Brain (organoid and tissue), 16 donors: ENCODE measurements at places on chromosomes 4 and X.
A peak's percentile ranks its signal among the peaks of the same experiment; 100 is the strongest.

GRCh38 chrX:42017971-42018370 is 94.6 kb upstream of the CASK start:
- DNase-seq: no peak

DNA sequence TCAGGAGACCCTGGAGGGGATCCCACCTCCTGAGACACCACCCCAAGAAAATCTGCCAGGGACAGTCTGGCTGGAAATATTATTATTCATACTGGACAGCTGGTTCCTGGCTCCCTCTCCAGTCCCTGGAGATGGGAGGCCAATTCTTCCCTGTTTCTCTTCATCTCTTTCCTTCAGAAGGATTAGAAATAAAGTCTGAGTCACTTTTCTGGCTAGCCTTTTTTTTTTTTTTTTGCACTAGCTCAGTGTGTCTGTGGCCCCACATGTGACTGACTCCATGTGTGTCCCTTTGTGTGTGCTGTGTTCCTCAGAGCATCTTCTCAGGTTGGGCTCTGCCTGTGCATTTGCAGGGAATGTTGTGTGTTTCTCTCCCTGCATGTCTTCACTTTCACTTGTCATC is 1.8 kb upstream of the FRMPD3 start:
- no peak for DNase-seq

- no peak for DNase-seq
These were observed 403.1 kb downstream of the MID1IP1 start for GRCh38 chrX:39204353-39204752.

- no peak for DNase-seq
These were observed 298.1 kb upstream of the TRPC5 start for GRCh38 chrX:112380541-112381278.

DNA sequence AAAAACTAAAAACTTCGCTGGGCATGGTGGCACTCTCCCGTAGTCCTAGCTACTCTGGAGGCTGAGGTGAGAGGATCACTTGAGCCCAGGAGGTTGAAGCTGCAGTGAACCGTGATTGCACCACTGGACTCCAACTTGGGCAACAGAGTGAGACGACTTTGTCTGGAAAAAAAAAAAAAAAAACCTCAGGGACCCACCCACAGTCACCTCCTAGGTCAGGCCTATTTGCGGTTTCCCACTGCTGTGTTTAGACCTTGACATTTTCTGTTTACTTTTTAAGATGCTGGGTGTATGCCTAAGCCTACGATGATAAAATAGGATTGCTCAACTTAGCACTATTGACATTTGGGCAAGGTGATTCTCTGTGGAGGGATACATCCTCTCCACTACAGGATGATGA is 197.4 kb upstream of the TBL1X start:
- DNase-seq: no peak

DNA sequence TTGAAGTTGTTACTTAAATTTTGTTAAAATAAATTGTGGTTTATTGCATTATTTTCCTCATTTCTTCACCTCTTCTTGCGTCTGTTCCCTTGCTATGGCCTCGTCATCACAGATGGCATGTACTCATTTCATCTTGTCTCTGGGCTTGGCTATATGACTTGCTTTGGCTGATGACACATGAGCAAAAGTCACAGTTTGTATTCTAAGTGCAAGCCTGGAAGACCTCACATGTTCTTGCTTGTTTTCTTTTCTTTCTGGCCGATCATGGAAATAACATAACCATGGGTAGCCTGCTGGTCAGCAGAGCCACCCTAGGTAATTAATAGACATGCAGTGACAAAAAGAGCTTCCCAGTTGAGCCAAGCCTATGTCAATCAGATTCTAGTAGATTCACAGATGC is 527.9 kb downstream of the SPRY1 start:
- DNase-seq: no peak

- DNase-seq: no peak
These were observed 329.9 kb downstream of the SMARCA1 start for GRCh38 chrX:129193357-129193756.

GRCh38 chrX:102515975-102516941 is at the start of gene TMSB15A:
TMSB15A (minus strand) TSS chrX:102516739.
- peak; percentile 88 for DNase-seq

DNA sequence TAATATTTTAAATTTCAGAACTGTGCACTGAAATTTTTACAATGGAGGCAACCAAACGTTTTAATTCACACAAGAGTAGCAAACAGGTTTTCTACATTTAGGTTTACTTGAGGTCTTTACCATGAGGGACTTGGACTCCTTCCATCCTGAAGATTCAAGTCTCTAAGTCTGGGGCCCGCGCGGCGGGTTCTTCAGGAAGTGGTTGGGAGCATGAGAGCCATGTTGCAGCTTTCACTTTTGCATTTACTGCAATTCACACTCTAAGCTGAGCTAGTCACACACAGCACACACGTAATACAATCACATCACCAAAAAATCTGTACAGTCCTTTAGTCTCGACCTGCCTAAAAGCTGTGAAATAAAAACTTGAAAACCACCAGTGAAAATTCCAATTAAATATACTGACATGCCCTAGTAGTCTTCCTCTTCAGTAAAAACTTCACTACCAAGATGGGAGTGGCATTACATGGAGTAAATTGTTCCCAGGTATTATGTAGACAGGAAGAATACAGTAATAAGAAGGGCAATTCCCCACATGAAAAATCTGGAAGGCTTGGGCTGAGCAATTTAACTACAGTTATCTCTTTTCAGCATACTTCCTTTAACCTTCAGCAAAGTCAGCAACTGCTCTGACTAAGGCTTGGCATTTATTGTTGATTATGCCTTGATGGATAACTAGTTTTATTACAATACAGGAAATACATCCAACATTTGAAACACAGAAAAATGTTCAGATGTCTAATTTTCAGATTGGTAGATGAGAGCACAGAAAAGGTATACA is 571.1 kb upstream of the DIPK2B start:
- no peak for DNase-seq

DNA sequence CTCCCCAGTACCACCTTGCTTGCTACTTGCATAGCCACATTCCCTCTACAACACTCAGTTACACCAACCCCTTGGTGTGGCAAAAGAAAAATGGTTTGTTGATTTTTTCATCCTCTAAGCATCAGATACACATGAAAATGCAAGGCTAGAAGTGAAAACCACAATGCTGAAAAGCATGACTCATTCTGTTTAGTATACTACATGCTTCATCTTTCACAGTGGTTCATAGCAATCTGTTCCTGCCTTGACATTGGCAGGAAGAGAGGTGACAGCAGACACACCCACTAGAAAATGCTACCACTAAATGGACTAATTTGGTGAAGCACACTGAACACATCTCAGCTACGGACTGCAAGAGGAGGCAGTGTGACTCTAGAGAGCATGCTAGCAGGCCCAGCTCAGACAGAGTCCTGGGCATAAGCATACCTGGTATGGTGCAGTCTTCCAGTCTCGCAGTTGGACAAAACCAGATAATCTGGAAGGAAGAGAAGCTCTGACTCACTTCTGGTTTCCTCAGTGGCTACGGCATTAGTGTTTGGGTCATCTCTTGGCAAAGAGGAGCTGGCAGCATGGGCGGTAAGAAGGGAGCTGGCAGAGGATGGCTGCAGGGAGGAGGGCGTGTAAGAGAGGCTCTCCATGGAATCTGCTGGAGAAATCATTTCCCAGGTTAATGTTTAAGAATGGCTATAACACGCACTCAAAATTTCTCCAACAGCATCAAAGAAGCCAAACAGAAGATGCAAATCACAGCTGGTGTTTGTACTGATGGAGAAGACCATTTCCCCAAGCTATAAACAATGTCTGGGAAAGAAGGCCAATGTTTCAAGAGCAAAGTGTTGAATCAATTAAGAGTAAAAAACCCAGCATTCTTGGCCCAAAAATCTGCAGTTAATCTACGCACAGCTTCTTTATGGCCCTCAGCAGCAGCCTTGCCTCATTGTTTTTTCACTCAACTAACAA is 37.8 kb downstream of the GAB3 start:
- DNase-seq: no peak

GRCh38 chr4:153223930-153224329 is 19.7 kb downstream of the TRIM2 start:
- DNase-seq: peak; percentile 76

GRCh38 chrX:113412106-113412505 is 571.5 kb upstream of the AMOT start:
- DNase-seq: no peak
